Lower lobe of right lung (tissue), 2 donors: ENCODE measurements at places on chromosomes 6 and 20. TPM values are rescaled to one million over a fixed set of nuclear protein-coding genes. Genes with fewer than 3 reads are reported as not detected.

- DNase-seq, result no peak
Observed at GRCh38 chr20:41138475-41139226, 1.3 kb downstream of the PLCG1 start.

The SEL1L2 gene
- not detected for total RNA-seq

DNA sequence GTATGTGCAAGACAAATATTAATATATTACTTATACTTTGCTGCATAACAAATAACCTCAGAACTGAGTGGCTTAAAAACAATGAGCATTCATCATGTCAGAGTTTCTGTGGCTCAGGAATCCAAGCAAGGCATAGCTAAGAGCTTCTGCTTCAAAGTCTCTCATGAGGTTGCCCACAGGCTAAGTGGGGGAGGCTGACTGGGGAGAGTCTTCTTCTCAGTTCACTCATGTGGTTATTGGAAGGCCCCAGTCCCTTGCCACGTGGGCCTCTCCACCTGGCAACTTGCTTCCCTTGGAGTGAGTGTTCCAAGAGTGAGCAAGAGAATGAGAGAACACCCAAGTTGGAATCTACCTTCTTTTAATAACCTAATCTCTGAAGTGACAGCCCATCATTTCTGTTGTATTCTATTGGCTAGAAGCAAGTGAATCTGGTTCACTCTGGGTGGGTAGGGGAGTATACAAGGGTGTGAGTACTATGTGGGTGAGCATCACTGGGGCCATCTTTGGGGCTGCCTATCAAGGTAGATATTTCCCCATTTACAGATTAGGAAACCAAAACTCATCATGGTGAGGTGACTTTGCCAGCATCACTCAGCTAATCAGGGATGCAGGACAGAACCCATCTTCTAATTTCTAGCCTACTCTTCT is 36.0 kb downstream of the DNAH8 start:
- no peak for DNase-seq

GRCh38 chr20:35680452-35681183 is 15.9 kb upstream of the CPNE1 start:
- no peak for DNase-seq

GRCh38 chr6:11013721-11014070 is 30.4 kb downstream of the ELOVL2 start:
- no peak for DNase-seq

DNA sequence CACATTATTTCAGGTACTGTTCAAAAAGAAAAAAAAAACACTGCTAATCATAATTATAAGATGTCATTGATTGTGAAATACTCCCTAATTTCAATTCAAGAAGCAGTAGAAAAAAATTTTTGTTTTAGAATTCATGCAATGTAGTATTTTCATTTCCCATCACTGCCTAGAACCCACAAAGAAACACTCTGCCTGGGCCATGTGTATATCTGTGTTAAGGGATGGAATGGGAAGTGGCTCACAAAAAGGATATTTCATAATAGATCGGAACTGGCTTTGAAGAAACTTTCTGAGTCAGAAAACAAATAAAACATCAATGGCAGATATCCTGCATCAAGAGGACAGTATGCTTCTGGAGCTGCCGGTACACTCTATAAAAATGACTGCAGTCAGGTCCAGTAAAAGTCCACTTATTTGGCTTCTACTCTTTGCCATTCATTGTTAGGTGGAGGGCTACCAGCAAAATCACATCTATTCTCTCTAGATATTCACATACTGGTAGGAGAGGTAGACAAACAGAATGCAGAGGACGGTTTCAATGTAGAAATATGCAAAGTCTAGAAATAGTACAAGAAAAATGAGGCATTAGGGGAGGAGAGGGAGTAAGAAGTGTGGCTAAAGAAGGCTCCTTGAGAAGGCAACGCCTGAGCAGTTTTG is 135.0 kb upstream of the TNFAIP3 start:
- DNase-seq, result no peak

The MUC21 gene
- 3.8 TPM for total RNA-seq

DNA sequence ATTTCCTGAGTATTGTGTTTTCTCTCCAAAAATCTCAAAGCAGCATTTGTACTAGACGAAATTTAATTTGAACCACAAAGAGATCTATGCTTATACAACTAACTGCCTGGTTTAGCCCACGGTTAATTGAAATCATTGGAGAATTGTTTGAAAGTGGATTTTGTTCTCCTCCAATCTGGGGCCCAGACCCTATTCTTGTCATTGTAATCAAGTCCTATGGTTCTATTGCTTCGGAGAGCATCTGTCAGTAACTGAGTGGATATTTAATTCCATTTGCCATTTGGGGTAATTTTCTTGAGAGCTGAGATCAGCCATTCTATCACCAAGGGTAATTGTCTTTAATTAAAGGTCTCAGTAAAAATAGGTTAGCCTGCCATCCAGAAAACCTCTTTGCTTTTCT is 117.0 kb upstream of the KCNG1 start:
- no peak for DNase-seq
